ENCODE measurements at places on chromosomes 13 and 19.

DNA sequence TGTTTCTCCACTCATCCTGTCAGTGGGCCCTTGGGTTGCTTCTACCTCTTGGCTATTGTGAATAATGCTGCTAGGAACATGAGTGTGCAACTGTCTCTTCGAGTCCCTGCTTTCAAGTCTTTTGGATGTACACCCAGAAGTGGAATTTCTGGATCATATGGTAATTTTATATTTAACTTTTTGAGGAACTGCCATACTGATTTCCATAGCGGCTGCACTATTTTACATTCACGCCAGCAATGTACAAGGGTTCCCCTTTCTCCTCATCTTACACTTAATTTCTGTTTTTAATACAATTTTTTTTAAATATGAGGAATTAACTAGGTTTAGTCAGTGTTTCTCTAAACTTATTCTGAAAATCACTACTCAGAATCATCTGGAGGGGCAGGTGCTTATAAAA is 24.2 kb upstream of the SLC46A3 start:
- no peak for DNase-seq

GRCh38 chr13:110341445-110342244 is 34.6 kb downstream of the COL4A2 start:
- no peak for DNase-seq

- DNase-seq = no peak
Measured at GRCh38 chr19:13134626-13135025, 15.5 kb downstream of the STX10 start.

DNA sequence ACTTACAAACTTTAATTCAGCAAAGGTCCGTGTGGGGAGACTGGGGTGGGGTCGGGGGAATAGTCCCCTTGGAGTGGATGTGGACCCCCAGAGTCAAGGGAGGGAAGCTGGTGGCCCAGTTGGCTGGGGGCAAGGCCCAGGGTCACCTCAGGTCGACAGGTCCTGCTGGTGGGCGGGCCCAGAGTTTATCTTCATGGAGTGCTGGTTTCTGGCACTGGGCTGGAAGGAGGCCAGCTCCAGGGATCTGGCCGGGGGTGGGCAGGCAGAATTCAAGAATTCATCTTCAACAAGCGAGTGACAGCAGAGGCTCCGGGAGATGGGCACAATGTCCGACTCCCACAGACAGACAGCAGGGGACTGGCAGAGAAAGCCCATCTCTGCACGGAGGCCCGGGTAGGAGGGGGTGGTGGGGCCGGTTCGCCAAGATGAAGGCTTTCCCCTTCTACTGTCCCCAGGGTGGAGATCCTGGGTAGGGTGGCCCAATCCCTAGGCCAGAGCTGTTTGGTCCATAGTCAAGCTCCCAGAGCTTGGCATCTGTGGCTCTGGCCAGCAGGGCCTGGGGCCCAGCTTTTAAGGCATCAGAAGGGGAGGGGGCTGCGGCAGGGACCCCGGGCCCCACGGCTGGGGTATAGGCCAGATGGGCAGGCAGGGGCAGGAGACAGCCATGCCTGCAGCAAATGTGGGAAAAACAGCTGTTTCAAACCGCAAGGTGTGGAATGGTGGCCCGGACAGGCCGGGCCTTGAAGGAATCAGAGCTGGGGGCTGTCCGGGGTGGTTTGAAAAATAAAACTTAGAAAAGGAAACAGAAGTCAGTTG is 622 bp upstream of the FDX2 start:
- DNase-seq = no peak

GRCh38 chr19:4303819-4304537 is 420 bp upstream of the FSD1 start:
- DNase-seq = no peak

GRCh38 chr13:99605420-99606323 is 104.4 kb downstream of the TM9SF2 start:
- DNase-seq = no peak

DNA sequence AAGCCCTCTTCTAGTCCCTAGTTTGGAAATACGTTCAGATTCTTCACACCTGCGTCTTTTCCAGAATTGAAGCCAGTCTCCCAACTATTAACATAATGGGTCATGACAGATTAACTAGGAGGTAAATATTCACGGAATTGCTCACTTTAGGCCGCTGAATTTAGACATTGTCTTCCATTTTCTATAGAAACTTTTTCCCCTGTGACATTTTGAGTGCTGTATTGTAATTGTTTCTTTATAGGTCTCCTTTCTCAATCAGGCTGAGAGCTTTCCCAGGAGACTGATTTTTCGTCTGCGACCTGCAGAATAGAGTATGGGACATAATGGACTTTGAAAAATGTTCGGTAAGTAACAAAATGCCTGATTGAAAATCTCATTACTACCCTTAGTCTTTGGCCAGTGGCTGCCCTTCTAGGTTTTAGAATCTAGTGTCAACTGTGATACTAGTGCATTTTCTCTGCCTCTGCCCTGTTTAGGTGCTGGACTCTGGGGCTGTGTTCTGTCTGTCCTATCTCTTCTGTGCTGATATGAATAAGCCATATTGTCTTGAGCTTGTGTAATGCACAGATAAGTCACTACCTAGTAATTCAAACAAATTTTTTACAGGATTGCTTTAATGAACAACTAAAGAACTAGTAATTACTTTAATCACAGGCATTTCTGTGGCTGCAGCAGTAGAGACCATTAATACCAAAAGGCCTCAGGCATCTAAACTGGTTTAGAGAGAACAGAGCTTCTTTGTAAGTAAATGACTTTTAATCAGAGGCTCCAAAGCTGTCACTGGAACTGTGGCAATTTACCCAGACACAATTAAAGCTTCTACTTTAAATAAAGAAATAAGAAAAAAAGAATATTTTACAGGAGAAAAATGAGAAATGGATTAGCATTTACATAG is 122.4 kb upstream of the FREM2 start:
- no peak for DNase-seq

GRCh38 chr19:3346677-3347353 is 19.6 kb upstream of the NFIC start:
- DNase-seq = no peak

GRCh38 chr13:75414036-75414827 is 67.7 kb downstream of the TBC1D4 start:
- no peak for DNase-seq

GRCh38 chr13:101706651-101707050 is 254.2 kb downstream of the ITGBL1 start:
- DNase-seq = no peak

Data from mesothelial cell of epicardium (in vitro differentiated cells).